ENCODE measurements at places on chromosomes 5 and 9. TPM values are rescaled to one million over a fixed set of nuclear protein-coding genes. Genes with fewer than 3 reads are reported as not detected.

HMHB1 gene
- not detected for total RNA-seq

NRG2 gene
- total RNA-seq = 0.21 TPM

CCL19 gene
- not detected for total RNA-seq

TPM2 gene
- 1,810 TPM for total RNA-seq

DNA sequence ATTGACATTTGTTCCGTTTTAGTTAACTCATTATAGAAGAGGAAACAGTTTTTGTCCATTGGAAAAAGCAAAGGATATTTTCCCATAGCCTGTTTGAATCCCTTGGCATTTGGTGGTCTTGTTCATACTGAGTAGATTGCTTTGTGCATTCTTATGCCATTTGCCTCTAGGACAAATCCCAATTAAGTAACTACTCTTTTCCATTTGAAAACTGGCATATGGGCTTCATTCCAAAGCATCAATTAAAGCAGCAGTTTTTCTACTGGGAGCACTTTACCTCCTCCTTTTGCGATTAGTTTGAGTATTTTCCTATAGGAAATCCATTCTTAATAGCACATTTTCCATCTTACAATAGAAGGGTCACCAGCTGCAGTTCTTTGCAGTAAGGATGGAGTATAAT lies 31.2 kb downstream of the GPR21 start:
- DNase-seq = no peak

DNA sequence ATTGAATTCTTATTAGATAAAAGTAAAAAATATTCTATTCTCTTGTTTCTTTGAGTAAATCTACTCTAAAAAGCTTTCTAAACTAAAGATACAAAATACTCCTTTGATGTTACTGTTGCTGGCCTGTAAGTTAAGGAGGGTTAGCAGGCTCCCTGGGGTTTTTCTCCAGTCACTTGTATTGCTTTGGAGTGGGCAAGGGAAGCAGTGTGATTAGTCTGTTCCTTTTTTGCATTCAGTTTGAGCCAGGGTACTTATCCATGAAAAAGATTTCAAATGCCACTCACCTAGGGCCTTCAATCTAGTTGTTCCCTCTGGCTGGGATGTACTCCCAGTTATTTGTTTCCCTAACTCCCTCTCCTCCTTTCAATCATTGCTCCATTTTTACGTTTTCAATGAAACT lies 256.2 kb upstream of the SMC2 start:
- no peak for DNase-seq

- peak; percentile 48 for DNase-seq
Observed at GRCh38 chr9:126788634-126789349, 16.0 kb upstream of the ZBTB43 start.

DNA sequence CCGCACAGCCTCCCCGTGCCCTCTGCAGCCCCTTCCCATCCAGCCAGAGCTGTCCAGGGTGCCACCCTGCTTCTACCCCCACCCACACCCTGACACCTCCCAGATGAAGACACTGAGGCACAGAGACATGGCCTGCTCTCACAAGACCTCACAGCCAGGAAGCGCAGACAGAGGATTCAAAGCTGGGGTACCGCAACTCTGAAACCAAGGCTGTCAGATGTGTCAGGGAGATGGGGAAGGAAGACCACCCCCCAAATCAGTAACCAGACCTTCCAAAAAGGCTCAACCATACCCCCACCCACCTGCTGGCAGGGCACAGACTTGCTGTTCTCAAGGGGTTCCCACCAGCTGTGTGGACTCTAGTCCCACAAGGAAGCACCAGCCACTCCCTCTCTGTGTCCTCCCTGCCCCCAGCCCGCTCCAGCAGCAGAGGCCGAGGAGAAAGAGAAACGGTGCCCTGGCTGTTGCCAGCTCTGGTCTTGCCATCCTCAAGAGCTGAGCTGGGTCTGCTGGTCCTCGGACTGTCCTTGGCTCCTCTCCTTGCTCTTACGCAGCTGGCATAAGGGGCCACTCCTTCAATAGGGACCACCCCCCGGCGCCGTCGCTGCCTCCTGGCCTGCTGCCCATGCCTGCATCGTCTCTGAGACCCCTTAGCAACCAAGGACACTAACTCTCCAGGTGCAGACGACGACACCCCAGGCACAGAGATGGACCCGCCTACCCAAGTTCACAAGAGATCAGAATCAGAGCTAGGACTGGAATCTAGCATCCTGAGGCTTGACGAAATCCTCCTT lies 699 bp downstream of the AKNA start:
- peak; percentile 21 for DNase-seq

DNA sequence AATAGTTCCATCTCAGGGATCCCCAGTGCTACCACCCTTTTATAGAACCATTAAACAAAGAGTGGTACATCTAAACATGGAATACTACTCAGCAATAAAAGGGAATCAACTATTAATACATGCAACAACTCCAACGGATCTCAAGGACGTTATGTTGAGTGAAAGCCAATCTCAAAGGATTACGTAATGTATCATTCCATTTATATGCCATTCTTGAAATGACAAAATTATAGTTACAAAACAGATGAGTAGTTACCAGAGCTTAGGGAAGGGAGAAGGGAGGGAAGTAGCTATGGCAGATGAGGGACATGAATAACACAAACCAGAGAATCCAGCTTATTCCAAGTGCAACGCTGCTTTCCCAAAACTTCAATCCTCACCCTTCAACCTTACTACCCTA lies 69.5 kb downstream of the ACTL7B start:
- DNase-seq = no peak

DNA sequence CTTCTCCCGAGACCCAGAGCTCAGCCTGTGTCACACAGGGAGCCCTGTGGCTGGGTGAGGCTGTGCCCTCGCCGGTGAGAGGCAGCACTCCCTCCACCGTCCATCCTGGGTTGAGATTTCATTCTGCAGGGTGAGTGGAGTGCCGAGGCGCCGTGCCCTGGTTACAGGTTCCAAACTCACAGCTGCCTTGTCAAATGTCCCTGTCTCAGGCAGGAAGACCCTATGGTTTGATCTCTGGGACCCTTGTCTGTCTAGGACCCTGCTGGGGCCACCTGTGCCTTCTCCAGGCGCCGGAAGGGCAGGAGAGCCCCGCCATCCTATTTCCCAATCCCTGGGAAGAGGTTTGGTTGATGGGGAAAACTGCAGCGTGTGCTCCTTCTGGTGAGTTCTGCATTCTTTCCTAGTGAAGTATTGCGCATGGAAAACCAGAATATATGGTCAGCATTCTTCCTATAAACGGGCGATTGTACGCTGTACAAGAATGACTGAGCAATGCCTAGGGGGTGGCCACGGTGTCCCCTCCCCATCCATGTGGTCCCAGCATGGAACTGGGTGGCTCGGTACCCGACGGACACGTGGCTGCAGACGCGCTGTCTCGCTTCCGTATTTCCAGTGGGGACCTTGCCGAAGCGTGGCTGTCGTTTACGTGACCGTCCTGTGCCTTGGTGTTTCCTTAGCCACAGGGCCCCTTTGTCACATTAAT lies 95.9 kb upstream of the COL5A1 start:
- DNase-seq = peak; percentile 58

DNA sequence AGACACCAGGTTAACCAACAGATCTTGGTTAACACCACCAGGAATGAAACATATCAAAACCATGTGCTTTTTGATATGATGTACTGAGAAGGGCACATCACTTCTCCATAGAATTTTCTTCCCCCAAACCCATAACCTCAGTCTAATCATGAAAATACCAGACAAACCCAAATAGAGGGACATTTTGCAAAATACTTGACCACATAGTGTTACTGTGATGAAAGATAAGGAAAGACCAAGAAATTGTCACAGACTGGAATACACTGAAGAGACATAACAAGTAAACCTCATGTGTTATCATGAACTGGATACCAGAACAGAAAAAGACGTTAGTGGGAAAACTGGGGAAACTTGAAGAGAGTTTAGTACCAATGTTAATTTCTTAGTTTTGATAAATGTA lies 74.9 kb upstream of the VCAN start:
- no peak for DNase-seq

Data from HFFc6 (cell line).